Thyroid gland (tissue), 4 donors: ENCODE measurements at places on chromosomes 11 and 22.

DNA sequence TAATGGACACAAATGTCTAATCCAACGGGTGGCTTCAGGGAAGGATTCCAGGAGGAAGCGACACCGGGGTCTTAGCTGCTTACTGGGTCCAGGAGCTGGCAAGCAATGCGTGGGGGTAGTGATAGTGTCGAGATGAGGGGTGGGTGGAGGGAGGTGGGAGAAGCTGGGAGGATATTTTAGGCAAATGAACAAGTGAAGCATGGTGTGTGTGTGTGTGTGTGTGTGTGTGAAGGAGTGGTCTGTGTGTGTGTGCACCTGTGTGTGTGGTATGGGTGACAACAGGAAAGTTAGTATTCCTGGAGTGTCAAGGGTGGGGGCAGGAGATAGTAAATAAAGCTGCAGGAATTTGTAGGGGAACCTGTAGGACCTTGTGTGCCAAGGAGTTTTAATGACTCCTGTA lies 126.9 kb upstream of the ZBED5 start:
- no peak for DNase-seq

DNA sequence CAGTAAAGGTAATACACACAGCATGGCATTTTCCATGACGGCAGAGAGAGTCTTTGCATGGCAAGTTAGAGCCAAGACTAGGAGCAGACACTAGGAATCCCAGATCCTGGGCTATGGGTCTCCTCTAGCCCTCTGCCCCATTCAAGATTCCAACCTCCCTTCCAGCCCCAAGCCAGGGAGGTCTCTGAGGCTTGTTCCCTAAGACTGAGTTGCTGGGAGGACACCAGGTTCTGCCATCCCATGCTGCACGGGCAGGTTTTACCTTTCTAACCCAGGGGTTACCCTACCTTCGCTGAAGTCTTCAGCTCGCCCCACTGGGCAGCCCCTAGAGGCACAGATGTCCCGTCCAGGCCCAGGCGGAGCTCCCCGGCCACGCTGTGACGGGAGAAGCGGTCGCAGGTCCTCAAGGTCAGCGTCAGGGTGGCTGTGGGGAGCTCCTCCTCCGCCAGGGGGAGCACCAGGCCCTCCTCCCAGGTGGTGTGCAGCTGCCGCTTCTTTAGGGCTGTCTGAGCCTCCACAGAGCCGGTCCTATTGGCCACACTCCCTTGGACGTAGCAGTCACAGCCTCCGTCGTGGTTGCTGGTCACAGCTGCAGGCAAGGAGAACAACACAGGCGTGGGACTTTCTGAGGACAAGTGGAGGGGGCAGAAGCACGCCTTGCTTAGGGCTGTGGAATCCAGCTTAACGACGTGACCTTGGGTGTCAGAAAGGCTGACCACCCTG lies 33.8 kb downstream of the SYT13 start:
- peak; percentile 35 for DNase-seq

GRCh38 chr11:47314992-47315391 lies 37.5 kb downstream of the MYBPC3 start:
- DNase-seq = no peak

GRCh38 chr11:6319001-6319703 lies 1.1 kb downstream of the CAVIN3 start:
- DNase-seq = peak; percentile 23

DNA sequence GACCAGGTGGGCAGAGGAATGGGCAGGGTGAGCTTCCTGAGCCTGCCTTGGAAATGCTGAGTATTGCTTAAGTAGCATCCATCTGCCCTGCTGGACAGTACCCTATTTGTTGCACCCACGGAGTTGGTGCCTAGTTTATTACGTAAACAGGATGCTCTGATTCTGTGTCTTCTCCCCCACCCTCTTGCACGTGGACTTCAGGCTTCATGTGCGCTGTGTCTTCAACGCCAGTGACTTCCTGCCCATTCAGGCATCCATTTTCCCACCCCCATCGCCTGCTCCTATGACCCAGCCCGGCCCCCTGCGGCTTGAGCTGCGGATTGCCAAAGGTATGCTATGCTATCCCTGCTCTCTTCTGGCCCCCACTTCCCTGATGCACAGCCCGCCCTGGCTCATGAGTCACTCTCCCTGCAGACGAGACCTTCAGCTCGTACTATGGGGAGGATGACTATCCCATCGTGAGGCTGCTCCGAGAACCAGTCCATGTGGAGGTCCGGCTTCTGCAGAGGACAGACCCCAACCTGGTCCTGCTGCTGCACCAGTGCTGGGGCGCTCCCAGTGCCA lies 5.7 kb downstream of the ZP1 start:
- DNase-seq = no peak

- DNase-seq = no peak
Measured at GRCh38 chr11:131408025-131408640, 37.7 kb downstream of the NTM start.

DNA sequence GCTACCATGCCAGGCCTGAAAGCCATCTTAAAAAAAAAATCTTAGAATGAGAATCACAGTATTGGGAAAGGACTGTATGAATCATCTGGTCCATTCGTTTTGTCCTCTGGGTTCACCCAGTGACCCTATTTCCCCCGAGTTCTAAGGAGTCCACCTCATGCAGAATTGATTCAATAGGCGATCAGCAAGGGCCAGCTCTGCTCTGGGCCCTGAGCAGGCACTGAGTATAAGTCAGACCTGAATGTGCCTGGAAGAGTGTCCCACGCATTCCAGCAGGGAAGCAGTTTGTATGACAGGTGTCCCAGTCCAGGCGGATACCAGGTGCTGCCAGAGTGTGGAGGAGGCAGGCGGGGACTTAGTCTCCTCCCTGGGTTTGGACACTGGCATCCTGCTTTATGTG lies 883 bp upstream of the HMOX1 start:
- no peak for DNase-seq

GRCh38 chr22:31830721-31831070 lies 76.9 kb downstream of the DEPDC5 start:
- DNase-seq = peak; percentile 58

GRCh38 chr22:40525250-40525884 lies 111.2 kb downstream of the MRTFA start:
- peak; percentile 38 for DNase-seq

DNA sequence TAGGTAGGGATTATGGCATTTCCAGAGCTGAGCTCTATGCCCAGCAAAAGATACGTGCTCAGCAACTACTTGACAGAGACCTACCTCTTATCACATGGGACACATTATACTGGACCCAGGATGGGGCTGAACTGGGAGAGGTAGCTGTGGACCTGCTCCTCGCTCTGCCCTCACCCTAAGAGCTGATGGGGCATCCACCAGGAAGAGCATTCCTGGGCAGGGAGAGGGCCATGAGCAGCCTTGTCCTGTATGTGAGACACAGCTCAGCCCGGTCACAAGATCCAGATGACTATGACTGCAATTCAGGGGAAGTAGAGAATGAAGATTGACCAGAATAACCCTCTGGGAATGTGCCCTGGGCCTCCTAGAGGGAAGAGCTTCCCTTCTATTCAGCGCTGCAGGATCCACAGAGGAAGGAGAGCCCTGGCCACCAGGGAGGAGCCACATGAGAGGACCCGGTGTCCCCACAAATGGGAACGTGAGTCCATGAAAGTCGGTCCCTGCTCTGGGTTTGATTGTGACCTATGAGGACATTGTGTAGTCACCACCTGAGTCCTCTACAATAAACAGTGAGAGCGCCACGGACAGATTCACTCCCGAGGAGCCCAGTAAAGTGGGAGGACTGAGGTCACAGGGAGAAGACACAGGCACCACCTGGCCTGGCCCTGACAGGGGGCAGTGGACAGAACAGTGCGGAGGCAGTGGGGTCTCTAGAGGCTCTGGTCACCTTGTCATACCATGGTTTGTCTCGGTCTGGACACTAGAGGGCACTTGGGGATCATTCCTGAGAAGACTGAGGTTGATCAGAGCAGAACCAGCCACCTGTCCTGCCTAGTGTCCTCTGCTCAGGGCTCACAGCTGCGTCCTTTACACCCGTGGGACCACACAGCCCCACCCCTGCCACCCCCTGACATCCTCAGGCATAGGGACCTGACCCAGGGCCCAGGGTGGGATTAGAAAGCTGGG lies 99.5 kb downstream of the ZNF280B start:
- peak; percentile 46 for DNase-seq

DNA sequence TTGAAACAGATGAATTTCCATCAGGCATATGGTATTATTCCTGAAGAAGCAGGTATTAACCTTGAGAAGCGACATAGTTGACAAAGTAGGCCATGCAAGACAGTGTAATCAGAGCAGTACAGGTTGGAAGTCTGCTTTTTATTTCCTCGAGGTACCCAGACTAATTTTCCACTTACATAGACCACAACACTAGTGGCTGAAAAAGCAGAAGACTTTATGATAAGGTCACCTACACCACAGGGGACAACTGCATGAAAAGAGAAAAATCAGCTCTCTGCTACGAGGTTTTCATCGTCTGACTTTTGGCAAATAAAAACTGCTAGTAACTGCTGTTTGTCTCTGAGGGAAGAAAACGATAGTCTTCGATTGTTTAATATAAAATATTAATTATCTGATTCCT lies 77.5 kb downstream of the CNTN5 start:
- DNase-seq = no peak

DNA sequence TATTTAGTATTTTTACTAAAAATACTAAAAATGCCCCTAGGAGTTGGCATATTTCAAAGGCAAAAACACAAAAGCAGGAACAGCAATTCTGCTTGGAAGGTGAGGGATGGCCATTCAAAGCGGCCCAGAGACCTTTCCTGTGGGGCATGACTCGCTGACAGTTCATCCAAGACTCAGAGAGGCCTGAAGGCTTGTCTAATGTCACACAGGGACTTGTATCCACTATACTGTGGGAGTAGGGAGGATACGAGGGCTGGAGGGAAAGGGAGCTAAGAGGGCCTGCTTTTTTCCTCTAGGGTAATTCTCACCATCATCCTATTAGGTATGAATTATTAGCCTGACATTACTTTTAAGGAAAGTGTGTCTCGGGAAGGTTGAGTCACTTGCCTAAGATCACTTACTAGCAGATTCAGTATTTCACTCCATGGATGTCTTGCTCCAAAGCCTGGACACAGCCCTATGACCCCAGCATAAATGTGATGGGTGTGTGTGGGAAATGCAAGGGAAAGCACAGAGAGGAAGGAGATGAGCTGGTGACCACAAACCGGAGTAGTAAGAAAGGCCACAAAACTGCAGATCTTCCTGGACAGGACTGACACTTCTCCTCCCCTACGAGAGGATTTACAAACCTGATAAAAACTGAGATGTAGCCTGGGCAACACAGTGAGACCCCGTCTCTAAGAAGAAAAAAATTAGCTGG lies 16.7 kb upstream of the UCP3 start:
- DNase-seq = no peak

GRCh38 chr11:118224511-118225188 lies at the start of gene JAML:
Gene JAML (minus strand): TSS chr11:118225011. CDS start chr11:118214866, 10,145 bp downstream.
- no peak for DNase-seq

GRCh38 chr11:36090356-36091109 lies 146.7 kb downstream of the LDLRAD3 start:
- no peak for DNase-seq

DNA sequence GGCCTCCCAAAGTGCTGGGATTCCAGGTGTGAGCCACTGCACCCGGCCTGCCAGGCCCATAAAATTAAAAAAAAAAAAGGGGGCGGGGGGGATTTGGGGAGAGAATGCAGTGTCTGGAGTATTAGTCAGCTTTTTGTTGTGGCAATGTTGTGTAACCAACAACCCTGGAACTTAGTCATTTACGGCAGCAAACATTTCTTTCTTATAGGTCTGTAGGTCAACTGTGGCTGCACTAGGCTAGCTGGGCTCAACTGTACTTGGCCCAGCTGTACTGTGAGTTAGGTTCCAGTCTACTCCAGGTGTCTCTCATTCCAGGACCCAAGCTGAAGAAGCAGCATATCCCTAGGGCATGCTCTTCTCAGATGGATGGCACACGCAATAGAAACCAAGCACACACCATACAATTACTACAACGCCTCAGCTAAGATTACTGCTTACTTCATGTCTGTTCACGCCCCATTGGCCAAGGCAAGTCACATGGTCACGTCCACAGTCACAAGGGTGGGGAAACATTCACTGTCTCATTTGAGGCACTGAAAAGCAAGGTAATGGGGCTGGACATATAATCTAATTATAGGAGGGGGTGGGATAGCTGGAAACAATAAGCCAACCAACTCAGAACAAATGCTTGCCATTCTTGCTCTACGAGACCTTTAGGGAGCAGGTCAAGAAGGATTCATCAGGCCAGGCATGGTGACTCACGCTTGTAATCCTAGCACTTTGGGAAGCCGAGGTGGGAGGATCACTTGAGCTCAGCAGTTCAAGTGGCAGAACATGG lies 10.4 kb upstream of the SPINDOC start:
- no peak for DNase-seq

DNA sequence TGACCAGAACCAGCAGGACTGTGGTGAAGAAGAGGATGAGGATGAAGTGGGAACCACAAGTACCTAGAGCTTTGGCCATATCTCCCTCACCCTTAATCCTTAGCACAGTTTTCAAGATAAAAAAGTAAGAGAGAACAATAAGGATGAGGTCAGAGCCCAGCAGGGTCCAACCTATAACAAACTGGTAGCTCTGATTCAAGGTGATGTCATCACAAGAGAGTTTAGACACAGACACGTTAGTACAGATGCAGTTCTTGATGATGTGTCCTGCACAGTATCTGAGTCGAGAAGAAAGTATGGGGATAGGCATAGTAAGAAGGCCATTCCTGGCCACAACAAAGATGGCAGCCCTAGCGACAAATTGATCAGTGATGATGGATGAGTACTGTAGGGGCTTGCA lies 586 bp downstream of the OR56A5 start:
- DNase-seq = no peak

GRCh38 chr11:69510471-69511357 lies 29.3 kb downstream of the LINC01488 start:
- no peak for DNase-seq

- no peak for DNase-seq
Measured at GRCh38 chr11:116731097-116731761, 41.6 kb downstream of the BUD13 start.

DNA sequence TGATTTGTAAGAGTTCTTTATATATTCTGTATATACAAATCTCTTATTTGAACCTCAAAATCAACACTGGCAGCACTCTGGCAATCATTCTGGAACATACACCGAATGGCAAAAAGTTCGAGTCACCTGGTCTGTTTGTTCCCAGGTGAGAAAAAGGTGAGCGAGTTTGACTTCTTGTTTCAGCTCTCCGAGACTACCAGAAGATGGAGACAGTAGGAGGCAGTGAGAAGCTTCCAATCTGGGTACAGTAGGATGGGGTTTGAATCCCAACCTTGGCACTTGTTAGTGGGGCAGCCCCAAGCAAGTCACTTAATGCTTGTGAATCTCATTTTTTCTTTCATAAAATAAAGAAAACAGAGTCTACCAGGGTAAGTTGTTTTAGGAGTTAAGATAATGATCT lies 76.4 kb downstream of the C2CD3 start:
- DNase-seq = no peak
